ENCODE measurements at places on chromosomes 6 and 20. TPM values are rescaled to one million over a fixed set of nuclear protein-coding genes. Genes with fewer than 3 reads are reported as not detected.

The GLO1 gene
- 188 TPM for total RNA-seq

The HDGFL1 gene
- not detected for total RNA-seq

The POU5F1 gene
- not detected for total RNA-seq

The BPIFB1 gene
- not detected for total RNA-seq

The MYCT1 gene
- not detected for total RNA-seq

The C6orf141 gene
- total RNA-seq, result 11.7 TPM

The VGLL2 gene
- not detected for total RNA-seq

The SUN5 gene
- not detected for total RNA-seq

The ENPP1 gene
- total RNA-seq, result 20.5 TPM

The CD93 gene
- 0.06 TPM for total RNA-seq

The C20orf202 gene
- total RNA-seq, result not detected

The CALHM5 gene
- 0.26 TPM for total RNA-seq

The MTFR2 gene
- 10.1 TPM for total RNA-seq

The CCM2L gene
- total RNA-seq, result not detected

The ZNF334 gene
- total RNA-seq, result 4.4 TPM

The DYNLT1 gene
- total RNA-seq, result 138 TPM

The LYRM2 gene
- 68.2 TPM for total RNA-seq
